Left hindlimb (tissue), 1 donor: ENCODE measurements at places on chromosomes 12 and 14.

- no peak for DNase-seq
These were observed 15.5 kb downstream of the HDAC7 start for GRCh38 chr12:47804171-47804570.

GRCh38 chr14:79011091-79011919 lies 841.1 kb downstream of the NRXN3 start:
- no peak for DNase-seq

DNA sequence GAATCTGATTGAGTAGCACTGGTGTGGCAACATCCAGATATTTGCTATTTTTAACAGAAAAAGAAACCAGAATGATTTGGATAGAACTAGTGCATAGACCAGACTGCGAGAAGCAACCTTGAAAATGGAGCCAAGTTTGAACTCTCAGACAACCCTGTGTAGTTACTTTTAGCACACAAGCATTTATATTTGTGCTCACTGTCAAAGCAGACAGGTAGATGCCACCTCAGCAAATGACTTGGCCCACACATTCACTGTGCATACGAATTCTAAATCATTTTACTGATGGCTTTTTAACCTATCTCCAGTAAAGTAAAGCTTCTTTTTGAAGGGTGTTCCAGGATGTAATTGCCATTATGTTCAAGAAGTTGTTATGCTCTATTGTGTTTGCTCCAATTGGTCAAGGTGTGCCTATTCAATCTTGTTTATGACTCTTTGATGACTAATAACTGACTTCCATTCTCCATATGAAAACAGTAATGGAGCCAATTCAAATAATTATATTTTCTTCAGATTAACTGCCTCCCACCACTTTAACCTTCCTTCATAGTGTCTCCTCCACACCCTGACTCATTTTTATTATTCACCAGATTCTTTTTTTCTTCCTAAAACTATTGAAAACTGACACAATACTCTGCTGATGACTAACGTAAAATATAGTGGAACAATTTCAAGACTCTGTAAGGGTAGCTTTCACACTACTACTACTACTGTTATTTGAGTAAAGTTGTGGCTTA lies 138.5 kb downstream of the CCER1 start:
- DNase-seq, result no peak

- no peak for DNase-seq
These were observed 7.5 kb downstream of the BTG1 start for GRCh38 chr12:92138144-92138543.

- DNase-seq, result no peak
These were observed 15.6 kb downstream of the CCER1 start for GRCh38 chr12:90939382-90939781.

- DNase-seq, result no peak
These were observed 262.5 kb upstream of the CAND1 start for GRCh38 chr12:67006610-67007009.

- DNase-seq, result no peak
These were observed 10.8 kb downstream of the BMAL2 start for GRCh38 chr12:27343255-27344000.
